ENCODE measurements at places on chromosomes 11 and 22.

GRCh38 chr11:120339394-120339890 lies 3.2 kb downstream of the ARHGEF12 start:
- DNase-seq: no peak

- no peak for DNase-seq
Measured at GRCh38 chr11:27541790-27542189, 35.2 kb upstream of the LIN7C start.

DNA sequence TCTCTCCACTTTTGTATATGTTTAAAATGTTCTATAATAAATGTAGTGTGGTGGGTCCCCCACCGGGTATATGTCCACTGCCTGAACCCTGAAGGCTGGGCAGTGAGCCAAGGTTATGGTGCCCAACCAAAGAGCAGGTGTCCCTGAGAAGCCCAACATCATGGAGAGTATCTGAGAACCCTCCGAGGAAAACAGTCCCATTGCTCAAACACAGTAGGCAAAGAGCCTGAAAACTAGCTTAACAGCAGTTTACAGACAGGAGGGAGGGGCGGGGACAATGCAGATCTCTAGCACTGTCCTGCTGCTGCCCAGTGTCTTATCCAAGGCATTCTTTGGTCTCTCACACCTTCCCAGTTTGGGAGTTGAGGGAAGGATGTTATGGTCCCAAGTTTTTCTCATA lies 91.0 kb downstream of the TMPRSS5 start:
- no peak for DNase-seq

DNA sequence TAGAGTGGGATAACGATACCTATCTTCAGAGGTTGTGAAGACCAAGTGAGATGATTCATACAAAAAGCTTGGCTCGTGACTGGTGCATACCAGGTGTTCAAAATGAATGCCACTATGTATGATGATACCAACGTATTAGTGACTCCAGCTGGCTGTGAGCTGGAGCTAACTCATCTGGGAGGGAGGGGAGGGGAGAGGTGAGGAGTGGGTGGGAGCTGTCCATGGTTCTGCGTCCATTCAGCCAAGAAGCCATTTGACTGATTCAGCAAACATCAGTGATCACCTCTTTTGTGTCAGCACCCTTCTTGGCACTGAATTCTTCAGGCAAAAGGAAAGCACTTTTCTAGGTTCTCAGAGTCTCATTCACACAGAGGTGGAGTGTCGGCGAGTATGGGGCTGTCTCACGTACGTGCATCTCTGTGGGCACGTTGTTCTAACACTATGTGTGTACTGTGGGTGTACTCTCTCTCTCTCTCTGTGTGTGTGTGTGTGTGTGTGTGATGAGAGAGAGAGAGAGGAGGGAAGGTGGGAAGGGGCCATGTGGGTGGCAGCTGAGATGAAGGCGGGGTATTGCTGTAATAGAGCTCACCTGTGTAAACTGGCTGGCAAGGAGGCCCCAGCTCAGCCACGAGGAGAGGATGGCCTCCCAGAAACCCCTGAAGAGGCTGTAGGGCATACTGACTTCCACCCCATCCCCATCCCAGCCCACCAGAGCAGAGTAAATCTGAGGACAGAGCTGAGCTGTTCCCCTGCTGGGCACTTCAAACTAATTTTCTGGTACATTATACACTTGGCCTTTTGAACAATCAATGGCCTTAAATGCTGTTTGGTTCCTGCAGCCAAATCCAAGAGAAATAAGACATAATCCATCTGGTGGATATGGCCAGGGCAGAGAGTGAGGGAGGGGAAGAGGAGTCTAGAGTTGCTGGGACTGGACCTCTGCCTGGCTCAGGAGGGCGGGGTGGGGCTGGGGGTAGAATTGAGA lies 96.1 kb upstream of the THY1 start:
- no peak for DNase-seq

DNA sequence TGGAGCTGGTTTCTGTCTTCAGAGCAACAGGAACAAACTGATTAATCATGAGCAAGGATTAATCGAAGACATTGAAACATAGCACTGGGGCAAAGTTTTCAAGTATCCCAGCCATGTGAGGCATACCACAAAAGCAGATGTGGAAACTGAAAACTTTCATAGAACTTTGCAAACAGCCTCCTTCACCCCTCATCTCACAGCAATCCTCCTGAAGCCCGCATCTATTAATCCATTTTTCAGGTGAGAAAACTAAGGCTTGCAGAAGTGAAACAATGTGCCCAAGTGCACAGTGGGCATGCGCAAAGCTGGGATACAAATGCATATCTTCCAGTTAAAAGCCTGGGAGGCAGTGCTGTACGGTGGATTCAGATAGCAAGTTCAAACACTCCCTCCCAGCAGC lies 58.6 kb upstream of the HMGXB4 start:
- no peak for DNase-seq

DNA sequence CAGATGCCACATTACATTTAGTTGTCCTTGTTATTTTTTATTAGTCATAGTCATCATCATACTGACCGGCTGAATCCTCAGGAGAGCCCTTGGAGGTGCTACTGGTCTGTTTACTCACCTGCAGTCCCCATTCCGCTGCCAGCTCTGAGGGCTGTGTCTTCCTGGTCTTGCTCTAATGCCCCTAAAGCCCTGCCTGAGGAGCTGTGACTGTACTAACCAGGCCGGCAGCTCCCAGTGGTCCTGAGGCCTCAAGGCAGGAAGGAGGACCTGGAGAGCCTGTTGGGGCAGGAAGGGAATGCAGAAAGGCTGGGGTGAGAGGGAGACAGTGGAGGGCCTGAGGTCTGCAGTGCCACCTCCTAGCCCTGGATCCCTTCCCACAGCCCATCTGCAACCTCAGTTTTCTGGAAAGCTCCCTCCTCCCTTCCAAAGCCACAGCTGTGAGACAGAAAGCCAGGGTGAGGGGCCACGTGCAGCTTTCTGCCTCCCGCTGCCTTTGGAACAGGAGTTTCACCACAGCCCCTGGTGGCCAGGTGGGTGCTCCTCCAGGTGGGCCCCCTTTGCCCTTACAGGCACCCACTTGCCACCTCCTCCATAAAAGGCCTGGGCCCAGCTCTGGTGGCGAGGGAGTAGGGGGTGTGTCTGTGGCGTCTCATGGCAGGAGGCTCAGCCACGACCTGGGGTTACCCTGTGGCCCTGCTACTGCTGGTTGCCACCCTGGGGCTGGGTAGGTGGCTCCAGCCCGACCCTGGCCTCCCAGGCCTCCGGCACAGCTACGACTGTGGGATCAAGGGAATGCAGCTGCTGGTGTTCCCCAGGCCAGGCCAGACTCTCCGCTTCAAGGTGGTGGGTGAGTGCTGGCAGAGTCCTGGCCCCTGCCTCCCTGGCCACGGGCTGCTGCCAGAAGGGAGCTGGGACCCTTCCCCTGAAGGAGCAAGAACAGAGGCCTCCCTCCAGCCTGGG lies at the start of gene ZP1:
TSS of gene ZP1 (plus strand) at position 632 of the 960 bp plus-strand sequence. CDS start at position 652, 20 bp downstream.
- no peak for DNase-seq

DNA sequence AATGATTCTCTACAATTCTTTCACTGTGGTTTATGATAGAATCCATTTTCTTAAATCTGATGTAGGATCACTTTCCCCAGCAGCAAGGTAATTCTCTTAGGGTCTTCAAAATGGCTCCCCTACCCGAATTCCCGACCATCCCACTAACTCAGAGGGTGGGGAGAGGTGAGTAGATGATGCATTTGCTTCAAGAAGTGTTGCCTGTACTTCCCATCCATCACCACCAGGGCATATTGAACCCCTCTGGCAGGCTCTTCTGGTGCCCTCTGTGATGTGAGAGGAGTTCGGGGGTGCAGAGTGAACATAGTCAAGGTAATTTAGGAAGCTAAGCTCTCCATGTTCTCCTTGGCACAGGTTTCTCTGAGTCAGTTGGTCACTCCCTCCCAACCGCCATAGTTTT lies 52.3 kb downstream of the ZNRF3 start:
- DNase-seq: no peak

DNA sequence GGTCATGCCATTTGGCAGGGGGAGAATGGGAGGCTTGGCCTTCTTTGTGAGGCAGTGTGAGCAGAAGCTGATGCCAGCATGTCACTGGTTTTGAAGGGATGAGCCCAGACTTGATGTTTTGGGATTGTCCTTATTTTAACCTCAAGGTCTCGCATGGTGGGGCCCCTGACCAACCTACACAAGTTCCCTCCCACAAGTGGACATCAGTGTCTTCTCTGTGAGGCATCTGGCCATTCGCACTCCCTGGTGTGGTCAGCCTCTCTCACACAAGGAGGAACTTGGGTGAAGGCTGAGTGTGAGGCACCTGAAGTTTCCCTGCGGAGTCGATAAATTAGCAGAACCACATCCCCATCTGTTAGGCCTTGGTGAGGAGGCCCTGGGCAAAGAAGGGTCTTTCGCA lies 59.8 kb downstream of the TIMP3 start:
- DNase-seq: no peak

DNA sequence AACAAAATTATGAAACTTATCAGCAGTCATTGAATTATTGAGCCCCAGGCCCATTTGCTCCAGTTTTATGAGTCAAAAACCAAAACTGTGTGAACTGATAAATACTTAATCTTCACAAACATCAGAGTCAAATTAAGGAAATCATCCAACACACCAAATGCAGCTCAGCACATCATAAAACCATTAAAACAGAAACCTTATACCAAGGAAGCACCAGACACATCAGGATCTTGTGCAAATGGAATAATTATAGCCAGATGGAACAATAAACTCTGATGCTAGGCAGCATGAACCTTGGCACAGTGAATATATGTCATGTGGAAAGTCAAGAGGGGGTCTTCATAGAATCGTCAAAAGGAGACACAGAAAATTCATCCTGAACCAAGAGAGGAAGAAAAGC lies 410.7 kb upstream of the API5 start:
- DNase-seq: no peak

DNA sequence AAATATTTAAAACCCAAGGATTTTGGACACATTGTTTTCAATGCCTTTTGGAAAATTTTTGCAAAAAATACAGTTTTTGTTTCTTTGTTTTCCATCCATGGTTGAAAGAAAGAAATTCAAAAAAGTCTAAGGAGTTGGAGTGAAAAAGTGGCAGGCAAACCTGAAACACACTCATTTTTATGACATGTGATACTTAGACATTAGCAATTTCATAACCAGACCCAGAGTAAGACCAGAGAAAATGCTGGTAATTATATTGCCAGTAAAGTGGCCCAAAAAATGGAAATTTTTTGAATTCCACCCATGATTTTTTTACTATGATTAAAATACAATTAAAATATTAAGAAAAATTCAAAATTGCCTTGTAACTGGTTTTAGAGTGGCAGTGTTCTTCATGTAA lies 128.2 kb downstream of the SLC17A6 start:
- no peak for DNase-seq

GRCh38 chr11:61293867-61294716 lies 1.0 kb downstream of the VWCE start:
- peak; percentile 30 for DNase-seq

DNA sequence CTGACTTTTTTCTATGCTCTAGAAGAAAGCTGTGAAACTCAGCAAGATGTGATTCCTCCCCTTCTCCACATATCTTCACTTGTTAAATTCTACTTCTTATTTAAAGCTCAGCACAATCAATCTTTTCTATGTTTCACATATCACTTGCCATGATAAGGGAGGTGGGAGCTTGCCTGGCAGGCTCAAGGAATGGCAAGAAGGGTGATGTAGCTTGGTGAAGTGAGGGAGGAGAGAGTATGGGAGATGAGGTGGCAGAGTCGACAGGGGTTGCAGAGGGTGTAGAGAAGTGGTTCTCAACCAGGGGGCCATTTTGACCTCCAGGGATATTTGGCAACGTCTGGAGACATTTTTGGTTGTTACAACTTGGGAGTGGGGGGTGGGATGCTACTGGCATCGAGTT lies 120.6 kb upstream of the TIMP3 start:
- DNase-seq: no peak

GRCh38 chr22:36009085-36009484 lies 19.5 kb downstream of the RBFOX2 start:
- DNase-seq: no peak

- no peak for DNase-seq
Measured at GRCh38 chr22:40818192-40818746, 877 bp downstream of the SLC25A17 start.

- no peak for DNase-seq
Measured at GRCh38 chr22:35102663-35103062, 36.7 kb downstream of the ISX start.

GRCh38 chr22:17508110-17508509 lies 55.2 kb upstream of the SLC25A18 start:
- no peak for DNase-seq

GRCh38 chr22:40509401-40510134 lies 127.0 kb downstream of the MRTFA start:
- no peak for DNase-seq

DNA sequence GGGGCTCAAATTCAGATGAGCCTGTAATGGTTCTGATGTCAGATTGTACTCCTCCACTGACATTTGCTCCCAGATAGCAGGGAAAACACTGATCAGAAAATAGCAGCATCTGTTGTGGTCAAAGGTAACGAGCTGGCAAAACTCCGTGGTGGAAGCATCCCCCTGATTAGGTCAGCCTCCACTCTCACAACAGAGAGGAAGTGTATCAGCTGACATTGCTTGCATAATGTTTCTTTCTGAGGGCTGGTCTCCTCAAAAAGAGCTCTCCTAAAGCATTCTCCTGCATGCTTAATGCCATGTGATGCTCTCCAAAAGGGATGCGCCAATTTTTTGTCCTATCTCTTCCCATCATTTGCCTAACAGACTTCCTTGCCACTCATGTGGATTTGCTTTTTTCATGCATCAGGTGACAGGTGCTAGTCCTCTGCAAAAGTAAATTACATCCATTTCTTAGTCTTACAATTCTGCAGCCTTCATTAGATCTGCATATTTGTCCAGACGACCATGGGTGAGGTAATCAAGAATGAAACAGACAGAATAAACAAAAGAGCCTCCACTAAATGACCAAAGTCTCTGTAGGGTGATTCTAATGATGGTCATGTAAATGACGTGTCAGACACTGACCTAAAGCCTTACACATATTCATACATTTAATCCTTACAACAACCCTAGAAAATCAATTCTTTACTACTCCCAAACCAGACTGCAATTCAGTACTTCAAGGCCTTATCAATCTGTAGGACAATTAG lies 6.4 kb upstream of the TENM4 start:
- no peak for DNase-seq

GRCh38 chr11:62918531-62918930 lies 2.6 kb downstream of the CHRM1 start:
- no peak for DNase-seq

GRCh38 chr22:33329398-33329797 lies 271.2 kb upstream of the SYN3 start:
- DNase-seq: no peak

DNA sequence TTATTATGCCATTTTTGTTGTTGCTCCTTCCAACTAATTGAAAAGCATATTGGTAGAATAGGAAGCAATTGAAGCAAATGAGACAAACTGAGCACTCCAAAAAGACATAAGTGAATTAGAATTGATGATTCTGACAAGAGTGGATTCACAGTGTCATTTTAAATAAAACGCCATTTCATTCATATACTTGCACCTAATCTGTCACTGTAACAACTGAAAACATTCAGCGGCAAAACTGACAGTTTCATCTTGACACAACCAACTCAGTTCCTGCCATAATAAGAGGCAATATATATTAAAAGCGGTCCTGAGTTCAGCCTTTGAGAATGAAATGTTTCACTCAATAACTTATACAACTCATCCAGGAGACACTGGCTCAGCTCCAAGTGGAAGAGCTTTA lies 306.8 kb downstream of the CNTN5 start:
- DNase-seq: no peak
